ENCODE measurements at places on chromosomes 13 and 19. TPM values are rescaled to one million over a fixed set of nuclear protein-coding genes. Genes with fewer than 3 reads are reported as not detected.

SPACA4 gene
- not detected for total RNA-seq

RFPL4AL1 gene
- not detected for total RNA-seq

- H3K27me3 ChIP-seq, result peaks cover 13% of the 10 kb centered on the region
- no peak overlapping the region for H3K27ac ChIP-seq
- no peak for DNase-seq
- H3K4me3 ChIP-seq, result no peak overlapping the region
Measured at GRCh38 chr13:76925115-76925514, 23.2 kb upstream of the ACOD1 start.

PRTN3 gene
- not detected for total RNA-seq

DNA sequence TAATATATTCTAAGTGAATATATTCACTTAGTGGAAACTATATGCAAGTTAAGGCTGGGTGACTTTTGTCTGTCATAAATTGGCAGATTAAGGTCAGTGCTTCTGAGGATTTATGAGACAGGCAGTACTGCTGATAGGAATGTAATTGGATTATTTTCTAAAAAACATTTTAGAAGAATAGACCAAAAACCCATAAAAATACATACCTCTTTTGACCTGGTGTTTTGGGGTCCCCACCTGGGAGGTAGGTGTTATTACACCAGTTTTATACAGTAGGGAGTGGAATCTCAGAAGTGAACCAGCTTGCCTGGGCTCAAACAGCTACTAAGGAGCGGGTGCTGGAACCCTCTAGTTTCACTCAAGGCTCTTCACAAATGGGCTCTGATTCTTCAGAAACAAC, 25.3 kb downstream of the COG3 start:
- DNase-seq, result no peak
- peaks cover 44% of the 10 kb centered on the region for H3K36me3 ChIP-seq
- peaks cover 1% of the 10 kb centered on the region for H3K4me1 ChIP-seq
- H3K27me3 ChIP-seq, result no peaks in the 10 kb centered on the region

- H3K27ac ChIP-seq, result no peak overlapping the region
- no peak overlapping the region for H3K4me3 ChIP-seq
- DNase-seq, result no peak
- peaks cover 6% of the 10 kb centered on the region for H3K4me1 ChIP-seq
- no peaks in the 10 kb centered on the region for H3K27me3 ChIP-seq
Measured at GRCh38 chr13:112772929-112773328, 83.1 kb downstream of the ATP11A start.

GRCh38 chr19:41888926-41889325, 5.9 kb downstream of the ARHGEF1 start:
- H3K4me3 ChIP-seq, result no peak overlapping the region
- H3K4me1 ChIP-seq, result peaks cover 50% of the 10 kb centered on the region
- peak overlapping the region; percentile 67 for H3K27ac ChIP-seq
- H3K36me3 ChIP-seq, result peaks cover 62% of the 10 kb centered on the region
- H3K27me3 ChIP-seq, result no peaks in the 10 kb centered on the region

IZUMO1 gene
- total RNA-seq, result 0.21 TPM

DNA sequence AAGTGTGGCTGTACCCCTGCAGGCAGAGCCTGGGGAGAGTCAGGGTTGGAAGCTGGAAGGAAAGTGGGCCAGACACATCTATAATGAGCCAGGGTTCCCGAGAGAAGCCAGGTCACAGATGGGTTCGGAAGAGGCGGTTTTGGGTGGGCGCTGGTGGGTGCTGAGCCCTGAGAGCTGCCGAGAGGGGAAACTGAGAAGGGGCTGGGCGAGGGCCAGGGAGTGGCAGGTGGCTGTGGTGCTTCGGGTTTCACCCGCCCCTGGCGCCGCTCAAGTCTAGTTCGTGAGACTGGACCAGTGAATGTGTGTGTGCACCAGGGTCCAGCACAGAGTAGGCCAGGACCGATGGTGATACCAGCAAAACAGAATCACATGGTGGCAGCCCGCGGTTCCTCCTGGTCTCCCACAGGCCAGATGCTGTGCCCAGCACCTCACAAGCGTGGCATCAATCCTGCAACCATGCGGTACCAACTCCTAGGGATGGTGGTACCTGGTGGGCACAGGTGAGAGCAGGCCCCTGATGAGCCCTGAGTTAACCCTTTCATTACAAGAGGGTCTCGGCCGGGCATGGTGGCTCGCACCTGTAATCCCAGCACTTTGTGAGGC, 1.8 kb upstream of the LRRC4B start:
- peaks cover 38% of the 10 kb centered on the region for H3K27me3 ChIP-seq
- no peak for DNase-seq
- no peaks in the 10 kb centered on the region for H3K36me3 ChIP-seq
- H3K27ac ChIP-seq, result no peak overlapping the region
- H3K4me1 ChIP-seq, result peaks cover 11% of the 10 kb centered on the region

GRCh38 chr19:55070466-55071128, 5.1 kb upstream of the EPS8L1 start:
- no peak overlapping the region for H3K4me3 ChIP-seq
- no peak overlapping the region for H3K27ac ChIP-seq

- H3K36me3 ChIP-seq, result peaks cover 20% of the 10 kb centered on the region
- H3K27ac ChIP-seq, result peak overlapping the region; percentile 79
- no peaks in the 10 kb centered on the region for H3K27me3 ChIP-seq
- H3K4me1 ChIP-seq, result peaks cover 32% of the 10 kb centered on the region
- H3K4me3 ChIP-seq, result peak overlapping the region; percentile 83
- peak; percentile 16 for DNase-seq
Measured at GRCh38 chr13:40666933-40667621, 636 bp upstream of the FOXO1 start.

LYL1 gene
- total RNA-seq, result 5.6 TPM

- peak overlapping the region; percentile 96 for H3K27ac ChIP-seq
- H3K36me3 ChIP-seq, result peaks cover 47% of the 10 kb centered on the region
- H3K27me3 ChIP-seq, result no peaks in the 10 kb centered on the region
- H3K4me3 ChIP-seq, result peak overlapping the region; percentile 82
Measured at GRCh38 chr19:57363688-57364181, 384 bp downstream of the TRAPPC2B start.

PALM3 gene
- 0.34 TPM for total RNA-seq

DNA sequence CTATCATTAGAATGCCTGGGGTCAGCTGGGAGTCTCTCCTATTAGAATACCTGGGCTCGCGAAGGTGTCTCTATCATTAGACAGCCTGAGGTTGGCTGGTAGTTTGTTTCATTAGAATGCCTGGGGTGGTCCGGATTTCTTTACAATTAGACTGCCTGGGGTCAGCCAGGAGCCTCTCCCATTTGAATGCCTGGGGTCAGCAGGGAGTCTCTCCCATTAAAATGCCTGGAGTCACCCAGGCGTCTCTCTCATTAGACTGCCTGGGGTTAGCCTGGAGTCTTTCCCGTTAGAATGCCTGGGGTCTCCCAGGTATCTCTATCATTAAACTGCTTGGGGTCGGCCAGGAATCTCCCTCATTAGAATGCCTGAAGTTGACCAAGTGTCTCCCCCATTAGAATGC, 1458.3 kb downstream of the UQCRFS1 start:
- H3K36me3 ChIP-seq, result no peaks in the 10 kb centered on the region
- no peaks in the 10 kb centered on the region for H3K4me1 ChIP-seq
- H3K27me3 ChIP-seq, result no peaks in the 10 kb centered on the region
- no peak for DNase-seq

DNA sequence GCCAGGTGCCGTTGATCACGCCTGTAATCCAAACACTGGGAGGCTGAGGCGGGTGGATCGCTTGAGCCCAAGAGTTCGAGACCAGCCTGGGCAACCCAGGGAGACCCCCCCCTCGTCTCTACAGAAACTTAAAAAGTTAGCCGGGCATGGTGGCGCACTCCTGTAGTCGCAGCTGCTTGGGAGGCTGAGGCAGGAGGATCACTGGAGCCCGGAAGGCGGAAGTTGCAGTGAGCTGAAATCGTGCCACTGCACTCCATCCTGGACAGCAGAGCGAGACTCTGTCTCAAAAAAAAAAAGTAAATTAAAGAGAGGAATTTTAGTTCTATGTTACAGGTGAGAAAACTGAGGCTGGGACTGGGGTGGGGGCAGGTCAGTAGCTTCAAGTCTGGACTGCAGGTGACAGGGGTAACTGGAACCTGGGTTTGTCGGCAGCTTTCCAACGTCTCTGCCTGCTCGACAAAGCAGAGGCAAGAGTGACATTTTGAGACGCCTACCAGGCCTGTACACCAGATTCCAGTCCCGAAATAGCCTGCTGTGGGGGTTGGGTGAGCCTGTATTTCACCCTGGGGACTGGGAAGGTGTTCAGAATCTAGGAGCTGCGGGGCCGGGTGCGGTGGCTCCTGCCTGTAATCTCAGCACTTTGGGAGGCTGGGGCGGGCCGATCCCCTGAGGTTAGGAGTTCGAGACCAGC, 1.2 kb downstream of the SELENOW start:
- no peak for DNase-seq
- H3K36me3 ChIP-seq, result peaks cover 33% of the 10 kb centered on the region
- H3K27me3 ChIP-seq, result no peaks in the 10 kb centered on the region
- H3K27ac ChIP-seq, result peak overlapping the region; percentile 70

LRRC8E gene
- not detected for total RNA-seq

GRCh38 chr13:31944262-31945160, 87.1 kb upstream of the FRY start:
- no peak overlapping the region for H3K4me3 ChIP-seq
- peaks cover 2% of the 10 kb centered on the region for H3K4me1 ChIP-seq
- no peak for DNase-seq
- no peaks in the 10 kb centered on the region for H3K36me3 ChIP-seq

- H3K27me3 ChIP-seq, result peaks cover 25% of the 10 kb centered on the region
- no peaks in the 10 kb centered on the region for H3K36me3 ChIP-seq
- DNase-seq, result no peak
- H3K4me1 ChIP-seq, result peaks cover 16% of the 10 kb centered on the region
- no peak overlapping the region for H3K4me3 ChIP-seq
- no peak overlapping the region for H3K27ac ChIP-seq
Measured at GRCh38 chr19:54477650-54478049, 4.6 kb upstream of the CDC42EP5 start.

GRCh38 chr13:106689906-106690305, 122.0 kb upstream of the ARGLU1 start:
- H3K27ac ChIP-seq, result no peak overlapping the region
- no peak for DNase-seq
- no peaks in the 10 kb centered on the region for H3K4me1 ChIP-seq
- no peaks in the 10 kb centered on the region for H3K36me3 ChIP-seq
- H3K4me3 ChIP-seq, result no peak overlapping the region
- H3K27me3 ChIP-seq, result no peaks in the 10 kb centered on the region

- no peak overlapping the region for H3K27ac ChIP-seq
- no peaks in the 10 kb centered on the region for H3K4me1 ChIP-seq
- H3K27me3 ChIP-seq, result peaks cover 6% of the 10 kb centered on the region
- H3K36me3 ChIP-seq, result no peaks in the 10 kb centered on the region
- no peak for DNase-seq
Measured at GRCh38 chr13:110162866-110163658, 143.9 kb downstream of the COL4A1 start.

- H3K36me3 ChIP-seq, result no peaks in the 10 kb centered on the region
- H3K4me1 ChIP-seq, result peaks cover 23% of the 10 kb centered on the region
- no peak overlapping the region for H3K4me3 ChIP-seq
Measured at GRCh38 chr13:50589139-50589538, 254.4 kb downstream of the DLEU7 start.

GRCh38 chr13:59746291-59746962, 417.3 kb downstream of the DIAPH3 start:
- H3K27ac ChIP-seq, result no peak overlapping the region
- no peak for DNase-seq
- no peak overlapping the region for H3K4me3 ChIP-seq
- no peaks in the 10 kb centered on the region for H3K36me3 ChIP-seq
- H3K27me3 ChIP-seq, result no peaks in the 10 kb centered on the region
- H3K4me1 ChIP-seq, result peaks cover 3% of the 10 kb centered on the region

DNA sequence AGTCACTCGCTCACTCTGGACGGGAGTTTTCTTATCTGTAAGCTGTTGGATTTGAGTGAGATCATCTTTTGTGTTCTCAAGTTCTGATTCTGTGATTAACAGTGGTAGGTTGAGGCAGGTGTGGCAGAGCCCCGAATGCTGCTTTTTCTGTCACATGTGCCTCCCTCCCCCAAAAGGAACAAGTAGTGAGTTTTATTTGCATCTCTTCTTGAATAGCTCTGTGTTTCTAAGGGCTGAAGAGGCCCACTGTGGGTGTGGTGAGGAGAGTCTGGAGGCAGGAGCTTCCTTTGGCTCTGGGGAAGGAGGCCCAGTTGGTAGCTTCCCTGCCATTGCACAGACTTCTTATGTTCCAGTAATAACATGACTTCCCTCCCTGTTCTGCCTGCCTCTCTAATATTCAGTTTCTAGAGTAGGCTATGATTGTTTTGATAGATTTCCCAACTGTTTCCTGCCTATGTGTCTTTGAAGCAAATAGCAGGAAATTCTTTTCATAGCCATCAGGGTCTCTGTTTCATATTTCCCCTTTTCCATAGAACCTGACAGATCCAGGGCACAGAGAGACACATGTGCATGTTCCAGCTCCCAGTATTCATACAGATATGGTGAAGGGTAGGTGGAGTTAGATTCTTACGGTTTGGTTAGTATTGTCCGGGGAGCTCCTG, 23.9 kb upstream of the CXCL17 start:
- H3K27ac ChIP-seq, result peak overlapping the region; percentile 48
- H3K36me3 ChIP-seq, result no peaks in the 10 kb centered on the region
- no peak overlapping the region for H3K4me3 ChIP-seq
- no peak for DNase-seq
- H3K4me1 ChIP-seq, result peaks cover 29% of the 10 kb centered on the region

PEAK3 gene
- total RNA-seq, result 0.18 TPM

DNA sequence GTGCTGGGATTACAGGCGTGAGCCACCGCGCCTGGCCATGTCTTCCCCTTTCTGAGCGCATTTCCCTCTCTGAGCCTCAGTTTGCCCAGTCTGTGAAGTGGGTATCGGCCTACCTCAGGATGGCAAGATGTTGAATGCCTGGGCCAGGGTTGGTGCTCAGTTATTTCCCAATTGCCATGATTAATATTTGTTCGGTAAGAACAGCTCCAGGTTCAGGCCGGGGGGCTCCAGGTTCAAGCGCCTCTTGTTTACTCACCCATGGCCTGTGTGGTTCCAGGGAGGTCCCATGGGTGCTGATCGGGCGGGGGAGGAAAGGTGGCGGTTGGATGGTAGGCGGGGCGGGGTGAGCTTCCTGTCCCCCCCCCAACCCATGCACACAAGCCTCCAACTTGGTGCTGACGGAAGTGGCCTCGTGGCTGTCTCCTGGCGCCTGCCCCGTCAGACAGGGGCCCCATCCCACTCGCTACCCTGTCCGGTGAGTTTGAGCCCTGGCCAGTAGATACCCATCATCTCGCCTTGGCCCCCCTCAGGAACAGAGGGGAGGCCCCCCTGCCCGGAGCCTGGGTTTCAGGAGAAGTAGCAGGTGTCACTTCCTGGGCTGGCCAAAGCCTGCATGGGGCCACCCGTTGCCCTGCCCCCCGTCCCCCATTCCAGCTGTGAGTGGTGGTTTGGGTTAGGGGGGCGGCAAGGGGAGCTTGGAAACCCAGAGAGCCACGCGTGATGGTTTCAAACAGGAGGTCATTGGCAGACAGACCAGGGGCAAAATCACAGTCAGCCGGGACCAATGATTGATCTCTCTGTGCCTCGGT, at the start of gene FCHO1:
Gene FCHO1 (plus strand): TSS at position 375 of the 809 bp plus-strand sequence. CDS start 3,688 bp downstream, outside the sequence.
- peak within 1 kb of the TSS; percentile 92 for H3K27ac ChIP-seq
- H3K27me3 ChIP-seq, result no peaks in the 10 kb centered on the region
- DNase-seq, result peak; percentile 83
- H3K36me3 ChIP-seq, result peaks cover 37% of the 10 kb centered on the region
- peak within 1 kb of the TSS; percentile 88 for H3K4me3 ChIP-seq
- peaks cover 43% of the 10 kb centered on the region for H3K4me1 ChIP-seq

GRCh38 chr13:43514311-43514710, 272.5 kb downstream of the ENOX1 start:
- no peaks in the 10 kb centered on the region for H3K36me3 ChIP-seq
- no peak overlapping the region for H3K4me3 ChIP-seq
- no peaks in the 10 kb centered on the region for H3K4me1 ChIP-seq
- peaks cover 1% of the 10 kb centered on the region for H3K27me3 ChIP-seq
- no peak for DNase-seq
- H3K27ac ChIP-seq, result no peak overlapping the region

- peak overlapping the region; percentile 47 for H3K4me3 ChIP-seq
- peaks cover 10% of the 10 kb centered on the region for H3K36me3 ChIP-seq
- peaks cover 40% of the 10 kb centered on the region for H3K4me1 ChIP-seq
- H3K27me3 ChIP-seq, result peaks cover 25% of the 10 kb centered on the region
- peak overlapping the region; percentile 55 for H3K27ac ChIP-seq
Measured at GRCh38 chr19:7679771-7680605, 645 bp upstream of the TRAPPC5 start.

Data from activated T-helper 2 cell treated with anti-CD3 and anti-CD28 coated beads, Interferon-gamma antibody, Interleukin-2, Interleukin-4, amounts not matched to agents 10 μg/mL and 5 μg/mL and 100 μg/mL, durations not matched to agents 14 hours and 24 hours and 36 hours (primary cell).